ENCODE measurements at places on chromosomes 16 and 17.

- no peak for DNase-seq
Observed at GRCh38 chr17:3035968-3036280, 27.5 kb downstream of the OR1D5 start.

- no peak for DNase-seq
Observed at GRCh38 chr17:17484451-17484899, 7.7 kb downstream of the MED9 start.

- no peak for DNase-seq
Observed at GRCh38 chr16:4602331-4602730, 12.4 kb downstream of the UBALD1 start.

- no peak for DNase-seq
Observed at GRCh38 chr17:42281571-42282096, 5.4 kb upstream of the STAT5B start.

GRCh38 chr17:67412032-67412431, 35.0 kb downstream of the PITPNC1 start:
- no peak for DNase-seq

GRCh38 chr16:79067600-79067999, 532.9 kb downstream of the MAF start:
- DNase-seq, result no peak

DNA sequence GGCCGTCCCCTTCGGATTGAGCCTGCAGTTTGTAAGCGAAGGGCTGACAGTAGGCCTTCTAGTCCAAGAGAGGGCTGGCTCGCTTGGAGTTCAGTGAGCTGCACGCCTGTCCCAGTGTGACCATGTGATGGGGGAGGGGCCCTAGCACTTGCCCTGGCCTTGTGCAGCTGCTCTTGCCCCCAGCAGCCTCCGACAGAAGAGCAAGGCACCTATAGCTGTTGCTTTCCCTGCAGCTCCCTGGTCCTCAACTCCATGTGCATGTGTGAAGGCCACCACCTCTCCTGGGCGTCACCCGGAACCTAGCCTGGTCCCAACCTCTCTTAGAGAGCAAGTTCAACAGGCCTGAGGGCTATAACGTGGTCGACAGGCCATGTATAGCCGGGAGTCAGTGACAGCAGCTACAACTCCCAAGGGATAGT, 5.6 kb downstream of the SPHK1 start:
- no peak for DNase-seq

- no peak for DNase-seq
Observed at GRCh38 chr17:71111460-71111859, 942.1 kb downstream of the KCNJ2 start.

DNA sequence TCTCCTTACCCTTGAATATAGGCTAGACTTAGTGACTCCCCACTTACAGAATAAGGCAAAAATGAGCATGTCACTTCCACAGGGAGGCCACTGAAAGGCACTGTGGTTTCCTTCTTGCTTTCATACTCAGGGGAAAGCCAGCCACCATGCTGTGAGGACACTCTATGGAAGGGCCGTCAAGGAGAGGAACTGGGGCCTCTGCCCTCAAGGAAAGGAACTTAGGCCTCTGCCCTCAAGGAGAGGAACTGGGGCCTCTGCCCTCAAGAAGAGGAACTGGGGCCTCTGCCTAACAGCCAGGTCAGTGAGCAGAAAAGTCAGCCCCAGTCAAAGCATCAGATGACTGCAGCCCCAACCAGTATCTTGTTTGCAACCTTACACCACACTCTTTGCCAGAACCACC, 30.1 kb downstream of the VPS35 start:
- no peak for DNase-seq

DNA sequence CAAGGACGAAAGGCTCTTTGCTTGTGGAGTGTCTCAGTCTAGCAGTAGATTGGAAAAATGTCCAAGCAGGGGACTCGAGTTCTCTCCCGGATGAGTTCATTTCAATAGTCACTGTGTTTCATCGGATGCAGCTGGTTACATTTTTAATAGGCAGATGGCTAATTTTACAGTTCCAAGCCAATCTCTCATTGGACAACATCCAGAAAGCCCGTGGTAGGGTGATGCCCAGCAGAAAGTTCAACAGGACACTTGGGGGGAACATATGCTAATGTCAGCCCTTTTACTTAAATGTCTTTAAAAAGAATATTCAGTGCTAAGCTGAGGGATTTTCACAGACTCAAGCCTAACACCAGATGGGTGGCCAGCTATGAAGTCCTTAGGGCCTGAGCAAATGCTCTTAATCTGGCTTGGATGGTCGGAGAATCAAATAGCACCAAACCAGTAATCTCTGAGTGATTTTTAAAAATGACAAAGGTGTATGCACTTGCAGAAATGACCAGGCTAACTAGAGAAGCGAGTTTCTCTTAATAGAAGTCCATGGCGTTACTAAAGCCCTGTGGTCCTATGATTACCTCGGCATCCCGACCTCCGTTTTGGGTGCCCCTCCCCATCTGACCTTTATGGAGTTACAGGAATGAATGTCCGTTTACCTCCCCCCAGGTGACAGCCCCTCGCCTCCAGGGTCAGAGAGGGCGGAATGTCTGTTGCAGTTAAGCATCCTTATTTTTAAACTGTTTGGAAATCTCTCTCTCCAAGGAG, 289.2 kb upstream of the SALL1 start:
- DNase-seq, result no peak

DNA sequence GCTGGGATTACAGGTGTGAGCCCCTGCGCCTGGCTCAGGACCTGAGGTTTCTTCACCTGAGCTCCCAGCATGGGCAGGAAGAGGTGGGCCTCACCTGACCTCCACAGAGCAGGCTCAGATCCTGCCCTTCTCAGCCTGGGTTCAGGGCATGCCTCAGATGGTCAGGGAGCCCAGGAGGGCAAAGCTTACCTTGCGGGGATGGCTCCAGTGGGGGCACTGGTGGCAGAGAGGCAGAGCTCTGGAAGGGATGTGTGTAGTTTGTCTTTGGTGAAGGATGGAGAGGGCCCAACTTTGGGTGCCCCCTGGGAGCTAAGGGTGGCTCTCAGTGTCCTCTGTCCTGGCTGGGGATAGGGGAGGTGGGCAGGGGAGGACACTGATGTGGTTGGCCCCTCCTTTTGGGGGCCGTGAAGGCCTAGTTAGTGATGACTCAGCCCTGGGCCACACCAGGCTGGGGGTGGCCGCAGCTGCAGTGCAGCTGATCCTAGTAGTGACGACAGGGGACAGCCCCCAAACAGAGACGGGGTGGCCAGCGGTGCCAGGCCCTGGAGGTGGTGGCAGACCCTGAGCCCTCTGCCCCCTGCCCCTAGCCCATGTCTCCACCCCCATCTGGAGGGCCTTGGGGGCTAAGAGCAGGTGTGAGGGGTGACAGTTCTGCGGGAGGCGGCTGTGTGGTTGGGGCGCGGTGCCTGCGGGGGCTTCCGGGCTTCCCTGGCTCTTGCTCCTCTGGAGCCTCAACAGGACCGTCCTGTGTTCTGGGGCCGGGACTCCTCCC, 5.8 kb downstream of the NHERF2 start:
- no peak for DNase-seq

- no peak for DNase-seq
Observed at GRCh38 chr17:62648251-62648955, 20.9 kb downstream of the MRC2 start.

GRCh38 chr16:84056933-84057332, 14.3 kb upstream of the SLC38A8 start:
- DNase-seq, result no peak

DNA sequence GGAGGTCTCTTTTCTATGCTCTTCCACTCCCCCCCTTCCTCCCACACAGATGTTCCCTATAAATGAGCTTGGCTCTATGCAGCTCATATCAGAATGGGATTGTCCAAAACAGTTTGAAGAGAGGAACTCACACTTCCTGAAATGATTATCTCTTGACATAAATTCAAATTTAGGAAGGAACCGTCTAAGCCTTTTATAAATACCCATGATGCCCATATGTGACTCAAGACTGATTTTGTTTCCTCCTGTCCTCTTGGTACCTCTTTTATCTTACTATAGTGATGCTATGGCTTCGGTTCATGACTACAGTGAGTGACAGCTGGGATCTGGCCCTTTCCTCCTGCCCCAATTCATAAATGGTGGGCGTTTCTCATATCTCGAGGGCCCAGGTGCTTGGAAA, 16.6 kb upstream of the TERF2 start:
- DNase-seq, result no peak

DNA sequence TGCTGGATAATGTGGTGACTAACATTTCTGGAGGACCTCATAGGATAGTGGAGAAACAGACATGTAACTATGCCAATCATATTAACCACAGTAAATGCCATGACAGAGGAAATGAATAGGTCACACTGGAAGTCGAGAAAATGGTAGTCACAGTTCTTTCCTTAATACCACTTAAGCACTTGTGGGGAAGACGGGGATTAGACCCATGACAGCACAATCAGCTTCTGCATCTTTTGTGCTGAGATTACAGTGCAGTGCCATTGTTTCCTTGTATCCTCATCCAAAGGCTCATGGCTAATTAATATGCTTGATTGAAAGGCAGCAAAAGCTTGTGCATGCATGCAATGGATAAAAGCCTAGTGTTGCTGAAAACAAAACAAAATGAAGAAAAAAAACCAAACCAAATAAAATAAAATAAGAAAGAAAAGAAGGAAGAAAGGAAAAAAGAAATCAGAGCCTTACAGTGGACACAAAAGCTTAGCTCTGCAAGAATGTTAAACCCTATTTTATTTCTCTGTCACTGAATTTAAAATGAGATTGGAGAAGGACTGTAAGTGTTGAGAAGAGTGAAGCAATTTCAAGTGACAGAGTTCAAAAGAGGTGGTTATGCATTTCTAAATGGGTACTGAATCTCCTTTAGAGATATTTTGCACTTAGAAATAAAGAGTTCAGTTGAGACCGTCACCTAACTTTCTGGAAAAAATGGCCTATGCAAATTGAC, 1011.9 kb downstream of the CDH8 start:
- DNase-seq, result no peak

GRCh38 chr16:67845291-67846062, 1.3 kb upstream of the NUTF2 start:
- DNase-seq, result peak; percentile 7

DNA sequence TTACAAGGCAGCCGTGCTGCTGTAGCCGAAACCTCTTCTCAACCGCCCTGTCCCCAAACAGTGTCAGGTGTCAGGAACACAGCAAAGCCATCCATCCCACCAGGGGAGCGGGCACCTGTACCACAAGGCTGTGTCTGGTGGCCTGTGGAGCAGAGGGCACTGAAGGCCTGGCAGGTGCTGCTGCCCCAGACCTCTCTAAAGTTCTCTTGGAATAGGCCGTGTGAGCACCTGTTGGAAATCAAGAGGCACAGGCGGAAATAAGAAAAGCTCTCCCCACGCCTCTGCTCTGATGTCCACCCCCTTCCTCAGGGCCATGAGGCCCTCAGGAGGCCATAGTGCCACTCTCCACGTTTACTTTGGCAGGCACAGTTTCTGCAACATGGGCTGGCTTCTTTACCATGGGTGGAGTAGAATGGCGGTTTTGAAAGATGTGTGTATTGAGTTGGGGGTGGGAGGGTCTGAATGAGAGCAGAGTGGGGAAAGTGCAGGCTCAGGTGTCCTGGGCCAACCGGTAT, 99.9 kb upstream of the ZNF750 start:
- no peak for DNase-seq

GRCh38 chr16:84928679-84929420, 82.5 kb downstream of the ZDHHC7 start:
- no peak for DNase-seq

DNA sequence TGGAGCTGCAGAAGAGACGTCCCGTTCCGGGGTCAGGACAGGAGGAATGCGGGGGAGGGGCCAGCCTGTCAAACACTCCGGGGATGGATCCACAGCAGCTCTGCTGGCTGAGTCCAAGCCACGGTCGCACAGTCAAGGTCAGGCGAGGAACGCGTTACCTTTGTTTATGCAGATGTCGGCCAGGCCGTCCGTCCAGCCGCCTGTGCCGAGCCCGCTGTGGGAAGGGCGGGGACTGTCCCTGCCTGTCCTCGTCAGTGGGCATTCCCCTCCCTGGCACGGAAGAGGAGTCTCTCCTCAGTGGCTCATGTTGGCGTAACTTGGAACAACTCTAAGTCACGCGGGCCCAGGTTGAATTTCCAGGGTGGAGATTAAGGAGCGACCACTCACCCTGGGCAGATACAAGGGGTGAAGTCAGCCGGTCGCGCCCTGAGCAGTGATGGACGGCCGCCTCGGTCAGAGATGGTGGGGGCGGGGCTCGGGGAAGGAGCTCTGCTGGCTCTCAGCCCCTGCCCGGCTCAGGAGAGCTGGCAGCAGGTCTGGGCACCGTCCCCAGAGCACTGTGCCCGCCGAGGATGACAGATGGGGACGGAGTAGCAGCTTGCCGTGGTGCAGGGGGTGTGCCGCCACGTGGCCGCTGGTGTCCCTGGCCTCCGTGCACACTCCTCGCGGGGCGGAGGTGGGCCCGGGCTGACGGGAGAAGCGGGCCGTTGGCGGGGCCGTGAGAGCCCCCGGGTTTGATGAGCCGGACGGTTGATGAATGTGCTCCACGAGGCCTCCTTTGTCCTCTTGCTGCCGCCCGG, 7.3 kb downstream of the CACNA1H start:
- DNase-seq, result peak; percentile 98

GRCh38 chr17:81058263-81058871, 23.4 kb downstream of the BAIAP2 start:
- no peak for DNase-seq

GRCh38 chr17:78828470-78829185, 12.0 kb downstream of the USP36 start:
- DNase-seq, result peak; percentile 28

DNA sequence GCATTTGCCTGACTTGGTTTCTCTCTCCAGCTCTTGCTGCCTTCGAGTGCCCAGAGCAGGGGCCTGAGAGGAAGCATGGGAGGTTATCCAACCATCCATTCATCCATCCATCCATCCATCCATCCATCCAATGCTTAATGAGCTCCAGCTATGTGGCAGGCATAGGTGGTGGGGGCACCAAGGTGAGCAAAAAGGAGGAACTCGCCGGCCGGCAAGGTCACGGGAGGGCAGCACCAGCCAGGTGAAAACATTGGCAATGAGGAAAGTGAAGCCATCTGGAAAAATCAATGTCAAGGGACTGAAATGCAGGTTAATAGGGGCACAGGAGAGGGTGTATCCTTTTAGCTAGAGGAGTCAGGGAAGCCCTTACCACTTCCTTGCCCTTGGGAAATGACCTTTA, 18.2 kb upstream of the DOK4 start:
- DNase-seq, result no peak

DNA sequence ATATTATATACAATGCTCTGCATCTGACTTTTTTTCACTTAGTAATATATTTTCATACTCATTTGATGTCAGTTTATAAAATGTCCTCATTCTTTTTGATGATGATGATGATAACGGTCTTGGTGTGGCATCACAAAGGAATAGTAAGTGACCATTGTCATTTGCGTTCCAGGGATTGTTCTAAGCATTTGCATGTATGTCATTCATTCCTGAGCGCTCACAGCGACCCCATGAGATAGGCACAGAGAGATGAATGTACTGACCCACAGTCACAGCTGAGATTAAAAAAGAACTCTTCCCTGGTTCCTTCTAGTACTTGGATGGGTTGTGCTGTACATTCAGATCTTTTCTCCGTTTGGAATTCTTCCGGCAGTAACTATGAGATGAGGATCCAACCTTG, 21.2 kb upstream of the MSI2 start:
- DNase-seq, result no peak

DNA sequence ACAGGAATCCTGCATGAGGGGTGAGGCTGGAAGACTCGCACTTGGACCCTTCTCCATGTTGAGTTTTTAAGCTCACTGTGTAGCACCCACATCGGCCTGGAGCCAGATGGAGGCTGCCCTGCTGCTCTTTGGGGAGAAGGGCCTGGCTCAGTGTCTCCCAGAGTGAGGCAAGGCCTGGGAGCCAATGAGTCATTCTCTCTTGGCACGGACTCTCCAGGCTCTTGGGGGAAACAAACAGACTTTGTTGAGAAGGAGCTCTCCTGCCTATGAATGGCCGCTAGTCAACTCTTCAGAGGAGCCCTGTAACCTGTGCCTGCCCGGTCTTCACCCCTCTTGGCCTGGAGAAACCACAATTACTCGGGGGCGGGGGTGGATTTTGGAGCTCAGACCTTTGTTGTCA, 50.8 kb upstream of the MAF start:
- DNase-seq, result peak; percentile 15

Data from Caki2 (cell line).